ENCODE measurements at places on chromosomes 11 and 22. TPM values are rescaled to one million over a fixed set of nuclear protein-coding genes. Genes with fewer than 3 reads are reported as not detected.

GRCh38 chr22:45454275-45454674, 40.8 kb downstream of the RIBC2 start:
- peak; percentile 92 for DNase-seq

GRCh38 chr11:11502263-11502861, 119.4 kb downstream of the GALNT18 start:
- DNase-seq: no peak

The ISX gene
- not detected for total RNA-seq

The GRM5 gene
- under 0.01 TPM for total RNA-seq

GRCh38 chr11:110373051-110373702, 56.6 kb upstream of the FDX1 start:
- peak; percentile 69 for DNase-seq

The CEP126 gene
- 0.97 TPM for total RNA-seq

The KRTAP5-1 gene
- total RNA-seq: not detected

- no peak for DNase-seq
Measured at GRCh38 chr22:41368543-41369423, 13.0 kb upstream of the TEF start.

DNA sequence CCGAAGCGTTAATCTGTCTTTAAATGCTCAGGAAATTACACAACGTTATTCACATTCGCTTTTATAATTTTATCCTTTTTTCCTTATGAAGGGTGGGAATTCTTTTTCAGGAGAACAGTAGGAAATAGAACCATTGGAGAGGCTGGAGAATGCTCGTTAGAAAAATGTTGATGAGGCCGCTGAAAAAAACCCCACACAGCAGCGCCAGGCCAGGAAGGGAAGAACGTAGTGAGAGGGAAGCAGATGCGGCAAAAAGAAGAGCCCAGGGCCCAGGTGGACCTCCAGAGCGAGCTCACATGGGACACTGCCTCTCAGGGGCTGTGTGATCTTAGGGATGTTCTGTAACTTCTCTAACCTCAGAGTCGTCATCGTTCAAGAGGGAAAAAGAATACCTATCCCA, 691.6 kb downstream of the OPCML start:
- no peak for DNase-seq

The KDM4D gene
- 0.97 TPM for total RNA-seq

GRCh38 chr11:66448523-66448922, 9.9 kb upstream of the MRPL11 start:
- no peak for DNase-seq

The FGF4 gene
- not detected for total RNA-seq

The OR52I1 gene
- not detected for total RNA-seq

DNA sequence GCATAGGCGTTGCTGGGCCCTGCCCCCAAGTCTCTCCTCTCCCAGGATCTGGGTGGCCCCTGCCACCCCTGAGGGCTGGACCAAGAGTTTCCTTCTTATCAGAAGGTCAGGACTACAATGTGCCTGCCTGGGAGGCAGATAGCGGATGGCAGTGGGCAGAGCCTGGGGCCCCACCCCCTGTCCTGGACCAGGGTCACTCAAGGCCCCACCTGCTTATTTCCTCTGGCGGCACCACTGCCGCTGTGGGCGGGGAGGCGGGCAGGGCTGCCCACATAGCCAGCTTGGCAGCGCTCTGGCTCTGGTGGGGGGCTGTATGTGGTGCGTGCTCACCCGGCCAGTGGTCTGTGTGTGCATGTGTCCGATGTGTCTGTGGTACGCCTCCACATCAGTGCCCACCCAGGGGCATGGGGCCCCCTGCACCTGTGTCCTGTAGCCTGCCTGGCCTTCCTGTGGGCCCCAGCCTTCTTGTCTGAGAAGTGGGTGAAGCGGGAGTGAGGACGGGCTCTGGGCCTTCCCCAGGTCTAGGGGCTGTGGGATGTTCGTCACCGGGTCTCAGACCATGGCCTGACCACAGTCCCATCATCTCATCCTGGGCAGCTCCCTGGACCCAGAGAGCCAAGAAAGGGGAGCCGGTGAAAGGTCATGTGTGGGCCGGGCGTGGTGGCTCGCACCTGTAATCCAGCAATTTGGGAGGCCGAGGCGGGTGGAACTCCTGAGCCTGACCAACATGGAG, 3.0 kb downstream of the GAS2L1 start:
- no peak for DNase-seq

DNA sequence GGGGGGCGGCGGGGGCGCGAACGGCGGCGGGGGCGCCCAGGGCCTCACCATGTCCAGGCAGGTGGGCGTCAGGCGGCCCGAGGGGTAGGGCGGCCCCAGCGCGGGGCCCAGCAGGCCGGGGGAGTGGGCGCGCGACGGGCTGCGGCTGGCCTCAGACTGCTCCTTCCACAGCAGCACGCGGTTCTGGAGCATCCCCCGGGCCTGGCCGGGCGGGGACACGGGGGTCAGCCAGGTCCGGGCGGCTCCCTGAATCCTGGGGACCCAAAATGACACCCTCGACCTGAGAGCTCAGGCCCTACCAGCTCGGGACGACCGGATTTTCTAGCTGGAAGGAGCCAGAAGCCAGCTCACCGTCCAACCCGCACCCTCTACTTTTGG, 5.5 kb upstream of the SLC16A8 start:
- DNase-seq: no peak

DNA sequence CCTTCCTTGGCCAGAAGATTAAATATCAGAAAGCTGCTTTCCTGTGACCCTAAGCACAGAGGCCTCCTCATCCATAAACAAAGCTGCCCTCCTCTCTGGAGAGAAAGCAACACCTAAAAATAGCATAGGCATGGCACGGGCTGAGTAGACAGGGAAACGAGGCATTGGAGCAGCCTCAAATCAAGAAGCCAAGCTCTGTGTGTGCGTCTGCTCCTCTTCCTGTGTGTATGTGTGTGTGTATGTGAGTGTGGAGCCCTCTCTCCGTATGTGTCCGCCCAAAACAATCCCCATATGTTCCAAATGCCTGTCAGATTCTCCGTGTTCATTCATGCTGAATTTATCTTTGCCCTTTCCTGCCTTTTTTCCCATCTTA, 24.0 kb downstream of the KCNJ5 start:
- DNase-seq: no peak

The ADM2 gene
- 5.8 TPM for total RNA-seq

DNA sequence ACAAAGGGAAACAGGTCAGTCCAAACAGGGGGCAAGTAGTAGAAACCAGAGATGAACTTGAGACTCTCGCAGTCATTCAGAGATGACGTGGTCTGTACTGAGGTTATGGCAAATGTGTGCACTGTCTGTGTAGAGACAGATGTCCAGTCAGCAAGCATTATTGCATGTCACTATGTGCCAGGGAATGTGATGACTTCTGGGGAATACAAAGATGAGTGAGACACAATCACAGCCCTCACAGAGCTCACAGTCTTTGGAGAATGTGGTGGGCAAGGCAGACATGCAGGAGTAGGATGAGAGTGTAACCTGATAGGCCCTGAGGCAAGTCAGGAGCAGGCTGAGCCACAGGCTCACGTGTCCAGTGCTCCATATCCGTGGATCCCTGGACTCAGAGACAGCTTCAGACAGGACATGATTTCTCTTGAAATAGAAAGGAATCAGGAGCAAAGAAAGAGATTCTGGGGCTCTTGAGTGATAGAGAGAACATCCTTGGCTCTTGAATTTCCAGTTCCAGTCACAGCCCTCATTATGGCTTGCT, 550.7 kb downstream of the ETS1 start:
- no peak for DNase-seq

DNA sequence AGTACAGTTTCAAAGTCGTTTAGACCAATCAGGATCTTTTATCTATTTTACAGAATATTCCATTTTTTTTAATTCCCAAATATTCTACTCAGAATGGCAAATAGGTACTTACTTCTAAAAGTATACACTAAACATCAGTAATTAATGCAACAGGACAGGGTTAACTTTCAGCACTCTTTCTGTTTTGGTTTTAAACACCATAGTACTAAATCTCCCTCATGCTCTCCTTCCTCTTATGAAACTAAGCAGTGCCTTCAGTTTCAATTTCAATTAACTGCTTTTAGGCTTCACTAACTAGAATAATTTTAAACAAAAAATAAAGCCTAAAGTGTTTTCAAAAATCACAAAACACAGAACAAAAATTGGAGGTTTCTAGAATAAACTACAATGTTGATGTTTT, 57.9 kb downstream of the NOX4 start:
- no peak for DNase-seq

GRCh38 chr11:73652046-73652730, 5.8 kb downstream of the PLEKHB1 start:
- DNase-seq: no peak

The ACTN3 gene
- total RNA-seq: not detected

GRCh38 chr11:11028017-11028692, 170.3 kb upstream of the ZBED5 start:
- peak; percentile 61 for DNase-seq

- DNase-seq: peak; percentile 58
Measured at GRCh38 chr11:44133335-44133946, 38.0 kb downstream of the EXT2 start.

The DDX25 gene
- total RNA-seq: not detected

DNA sequence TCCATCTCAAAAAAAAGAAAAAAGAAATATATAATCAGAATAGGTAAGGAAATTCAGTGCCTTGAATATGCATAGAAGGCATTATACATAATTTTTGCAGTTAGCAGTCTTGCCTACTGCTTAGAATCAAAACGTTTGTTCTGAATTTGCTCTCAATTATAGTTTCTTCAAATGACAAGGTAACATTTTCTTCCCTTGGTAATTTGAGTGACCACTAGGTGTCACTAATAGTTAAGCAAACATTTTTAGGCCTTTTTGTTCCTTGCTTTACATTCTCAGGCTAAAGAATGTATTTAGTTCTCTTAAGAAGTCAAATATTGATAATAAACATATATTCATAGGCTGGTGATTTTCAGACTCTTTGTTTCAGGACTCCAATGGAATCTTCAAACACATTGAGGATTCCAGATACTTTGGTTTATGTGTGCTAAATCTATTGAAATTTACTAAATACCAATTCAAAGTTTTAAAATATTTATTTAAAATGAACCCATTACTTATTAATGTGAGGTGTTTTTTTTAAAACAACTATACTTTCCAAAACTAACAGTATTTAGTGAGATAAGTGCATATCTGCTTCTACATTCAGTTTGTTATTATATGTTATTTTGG, 55.0 kb upstream of the DEPDC7 start:
- DNase-seq: peak; percentile 72

GRCh38 chr11:67418476-67419281, 3.2 kb downstream of the CARNS1 start:
- DNase-seq: no peak

- DNase-seq: no peak
Measured at GRCh38 chr11:69894181-69894611, 75.0 kb upstream of the FGF3 start.

The PNPLA5 gene
- not detected for total RNA-seq

DNA sequence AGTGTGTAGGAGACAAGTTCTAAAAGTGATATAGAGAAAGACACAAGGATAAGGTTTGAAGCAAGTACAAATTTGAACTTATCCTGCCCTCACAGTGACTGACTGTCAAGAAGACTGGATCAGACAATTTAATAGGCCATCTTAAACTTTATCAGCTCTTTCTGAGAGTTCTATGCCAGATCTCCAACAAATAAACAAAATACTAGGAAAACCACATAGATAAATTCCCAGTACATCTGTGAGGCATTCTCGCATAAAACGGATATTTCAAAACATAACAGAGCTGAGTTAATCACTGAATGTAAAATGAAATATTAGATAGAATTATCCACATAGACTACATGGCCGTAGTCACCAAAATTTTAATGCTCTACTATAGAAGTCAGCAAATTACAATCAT, 120.9 kb upstream of the LUZP2 start:
- peak; percentile 14 for DNase-seq

- DNase-seq: no peak
Measured at GRCh38 chr11:37040921-37041320, 442.9 kb upstream of the RAG2 start.

DNA sequence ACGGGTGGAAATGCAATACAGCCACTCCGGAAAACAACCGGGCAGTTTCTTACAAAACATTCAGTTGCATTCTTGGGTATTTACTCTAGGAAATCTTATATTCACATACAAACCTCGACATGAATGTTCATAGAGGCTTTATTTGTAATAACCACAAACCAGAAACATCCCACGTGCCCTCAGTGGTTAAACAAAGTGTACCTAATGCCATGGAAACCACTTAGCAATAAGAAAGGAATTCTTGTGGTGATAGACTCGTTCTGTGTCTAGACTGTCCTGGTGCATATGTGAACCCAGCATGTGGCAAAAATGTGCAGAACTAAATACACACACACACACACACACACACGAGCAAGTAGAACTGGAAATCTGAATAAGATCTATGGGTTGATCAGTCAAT, 1073.3 kb downstream of the TBC1D22A start:
- DNase-seq: peak; percentile 96

DNA sequence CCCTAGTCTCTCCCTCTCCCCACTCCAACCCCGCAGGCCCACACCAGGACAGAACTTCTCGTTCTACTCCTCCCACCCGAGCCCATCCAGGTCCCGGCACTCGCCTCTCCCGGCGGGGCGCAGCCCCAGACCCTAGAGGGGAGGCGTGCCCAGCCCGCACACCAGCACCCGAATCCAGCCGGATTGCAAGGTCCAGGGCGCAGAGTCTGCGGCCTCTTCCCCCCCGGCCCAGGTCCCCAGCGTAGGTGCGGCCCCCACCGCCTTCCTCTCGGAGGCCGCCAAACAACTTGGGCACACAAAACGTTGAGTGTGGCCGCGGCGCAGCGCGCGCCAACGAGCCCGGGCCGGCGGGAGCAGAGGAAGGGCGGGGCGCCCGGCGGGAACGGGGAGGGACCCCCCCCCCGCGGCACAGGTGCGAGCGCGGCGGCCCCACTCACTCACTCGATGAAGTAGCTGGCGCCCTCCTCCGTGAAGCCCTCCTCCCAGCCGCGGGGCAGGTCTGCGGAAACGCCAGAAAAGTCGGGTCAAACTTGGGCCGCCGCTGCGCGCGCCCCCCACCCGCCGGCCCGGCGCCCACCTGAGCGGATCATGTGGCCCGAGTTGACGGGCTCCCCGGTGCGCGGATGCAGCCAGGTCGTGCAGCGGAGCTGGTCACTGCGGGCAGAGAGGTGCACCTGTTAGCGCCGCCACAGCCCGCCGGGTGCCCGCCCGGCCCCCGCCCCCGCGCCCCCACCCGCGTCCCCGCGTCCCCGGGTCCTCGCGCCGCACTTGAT, 480 bp downstream of the PLEKHA7 start:
- DNase-seq: no peak

- peak; percentile 25 for DNase-seq
Measured at GRCh38 chr11:10051868-10052586, 242.0 kb downstream of the SBF2 start.

The MYEOV gene
- total RNA-seq: 3.2 TPM

DNA sequence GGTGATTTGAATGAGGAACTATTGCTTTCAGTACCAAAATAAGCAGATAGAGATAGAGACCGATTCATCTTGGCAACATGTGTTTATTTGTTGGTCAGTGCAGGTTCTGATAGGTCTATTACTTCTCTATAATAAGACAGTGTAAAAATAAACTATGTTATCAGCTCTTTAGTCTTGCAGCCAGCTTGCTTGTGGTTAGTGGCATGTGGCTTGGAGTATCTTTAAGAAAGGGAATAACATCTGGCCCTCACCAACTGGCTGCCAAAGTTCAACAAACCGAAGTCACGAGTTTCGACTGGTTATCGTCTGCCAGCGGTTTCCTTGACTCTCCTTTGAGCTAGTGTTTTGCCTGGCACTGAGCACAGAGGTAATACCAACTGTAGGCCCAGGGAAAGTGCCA, 71.8 kb downstream of the CTTN start:
- DNase-seq: peak; percentile 73

Measured in fibroblast of villous mesenchyme (primary cell).